Progenitor cell of endocrine pancreas (in vitro differentiated cells): ENCODE measurements at places on chromosomes 16 and 17. TPM values are rescaled to one million over a fixed set of nuclear protein-coding genes. Genes with fewer than 3 reads are reported as not detected.

The CACNG3 gene
- not detected in 2 replicates for total RNA-seq

The UMOD gene
- 0.11 TPM in 1 of 2 replicates, not detected in the other for total RNA-seq

The MYL4 gene
- total RNA-seq: 0.86 and 1.1 TPM in 2 replicates

- no peak for DNase-seq
Measured at GRCh38 chr17:10116267-10116666, 82.1 kb downstream of the GAS7 start.

DNA sequence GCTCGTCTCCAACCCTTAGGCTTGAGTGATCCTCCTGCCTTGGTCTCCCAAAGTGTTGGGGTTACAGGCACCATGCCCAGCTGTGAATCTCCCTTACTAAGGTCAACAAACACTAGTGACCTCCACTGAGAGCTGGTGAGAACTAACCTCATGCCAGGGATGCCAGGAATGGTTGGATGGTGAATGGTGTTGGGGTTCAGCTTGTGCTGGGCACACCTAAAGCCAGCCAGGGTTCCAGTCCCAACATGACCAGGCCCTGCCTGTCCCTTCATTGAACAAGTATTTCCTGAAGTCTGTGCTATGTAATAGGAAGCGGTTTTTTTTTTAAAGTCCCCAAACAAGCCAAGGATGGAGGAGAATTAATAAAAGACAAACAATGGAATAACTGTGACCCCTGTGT lies 56.0 kb upstream of the TOB1 start:
- no peak for DNase-seq

- DNase-seq: no peak
Measured at GRCh38 chr17:80625627-80626026, 81.0 kb downstream of the RPTOR start.
